Diencephalon (tissue), 1 donor: ENCODE measurements at places on chromosomes 1 and 21. TPM values are rescaled to one million over a fixed set of nuclear protein-coding genes. Genes with fewer than 3 reads are reported as not detected.

The PFKFB2 gene
- 14.1 TPM for total RNA-seq

The SELP gene
- 0.92 TPM for total RNA-seq

The TLR5 gene
- 1.8 TPM for total RNA-seq

The AKT3 gene
- 206 TPM for total RNA-seq

The HORMAD1 gene
- 1.4 TPM for total RNA-seq

The LHX4 gene
- total RNA-seq = not detected
